ENCODE measurements at places on chromosomes 7 and 10. TPM values are rescaled to one million over a fixed set of nuclear protein-coding genes. Genes with fewer than 3 reads are reported as not detected.

DNA sequence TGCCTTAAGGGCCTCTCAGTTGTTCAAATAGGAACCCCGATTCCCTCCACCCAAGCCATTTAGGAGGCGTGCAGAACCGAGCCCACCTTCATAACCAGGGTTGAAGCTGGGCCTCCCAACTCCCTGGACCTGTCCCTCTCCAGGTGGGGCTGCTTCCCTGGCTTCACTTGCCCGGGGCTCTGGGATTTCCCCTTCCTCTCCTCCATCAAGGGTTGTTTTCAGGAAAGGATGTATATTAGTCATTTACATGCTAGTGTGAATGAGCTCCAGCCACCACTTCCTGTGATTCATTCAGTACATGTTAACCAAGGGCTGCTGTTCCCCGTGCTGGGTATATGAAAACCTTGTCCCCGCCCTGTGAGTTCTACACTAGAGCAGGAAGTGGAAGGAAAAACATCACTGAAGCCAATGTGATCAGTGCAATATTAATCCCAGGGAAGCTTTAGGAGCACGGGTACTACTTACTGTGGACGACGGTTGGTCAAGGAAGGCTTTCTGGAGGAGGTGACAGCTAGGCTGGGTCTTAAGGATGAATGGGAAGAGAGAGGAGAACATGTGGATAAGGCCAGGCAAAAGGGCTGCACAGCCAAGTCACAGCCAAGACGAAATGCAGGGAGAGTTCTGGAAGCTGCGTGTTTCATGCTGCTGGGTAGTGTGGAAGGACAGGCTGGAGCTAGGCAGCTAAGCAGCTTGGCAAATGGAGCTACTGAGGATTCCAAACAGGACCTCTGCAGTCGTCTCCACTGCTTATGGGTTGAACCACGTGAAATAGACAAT, 150.1 kb upstream of the SHH start:
- no peak overlapping the region for H3K4me3 ChIP-seq
- peaks cover 11% of the 10 kb centered on the region for H3K27me3 ChIP-seq
- H3K36me3 ChIP-seq, result peaks cover 1% of the 10 kb centered on the region
- H3K4me1 ChIP-seq, result peaks cover 20% of the 10 kb centered on the region
- DNase-seq, result peak; percentile 15
- peak overlapping the region; percentile 61 for H3K27ac ChIP-seq

GRCh38 chr7:119037941-119038340, 813.4 kb downstream of the ANKRD7 start:
- no peak overlapping the region for H3K4me3 ChIP-seq
- H3K27me3 ChIP-seq, result no peaks in the 10 kb centered on the region
- no peak for DNase-seq
- H3K4me1 ChIP-seq, result no peaks in the 10 kb centered on the region

Gene CYP3A7
- total RNA-seq, result not detected

DNA sequence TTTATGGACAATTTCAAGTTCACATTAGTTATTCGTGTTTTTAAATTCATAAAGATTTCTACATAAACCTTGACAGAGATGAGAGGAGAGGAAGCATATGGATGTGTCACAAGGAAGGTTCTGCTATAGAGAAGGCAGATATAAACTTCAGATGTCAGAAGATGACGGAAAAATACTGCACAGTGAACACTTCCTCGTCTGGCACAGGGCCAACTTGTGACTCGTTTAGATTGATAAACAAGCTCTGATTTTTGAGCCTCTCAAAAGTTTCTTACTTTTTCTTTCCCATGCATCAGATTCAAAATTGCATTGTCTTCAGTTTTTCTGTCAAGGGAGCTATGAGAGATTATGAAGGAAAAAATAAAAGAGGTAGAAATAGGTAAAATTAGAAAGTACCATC, 156.4 kb upstream of the MINDY3 start:
- no peak for DNase-seq
- no peaks in the 10 kb centered on the region for H3K36me3 ChIP-seq
- H3K4me1 ChIP-seq, result no peaks in the 10 kb centered on the region
- H3K27ac ChIP-seq, result no peak overlapping the region

DNA sequence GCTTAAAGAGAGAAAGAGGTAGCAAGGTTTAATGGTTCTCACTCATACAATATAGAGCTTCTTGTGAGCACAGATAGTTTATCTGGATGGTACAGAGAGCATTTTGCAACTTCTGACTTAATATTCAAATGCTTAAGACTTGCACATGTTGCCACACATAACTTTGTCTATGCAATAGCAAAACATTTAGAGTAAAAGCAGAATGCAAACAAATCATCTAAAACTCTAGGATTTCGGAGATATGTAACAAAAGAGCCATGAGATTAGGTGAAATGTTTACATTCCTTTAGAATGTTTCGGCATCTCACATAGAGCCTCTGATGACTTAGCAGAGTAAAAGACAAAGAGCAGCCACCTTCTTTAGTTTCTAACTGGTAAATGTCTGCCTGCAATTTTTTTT, 717.1 kb upstream of the LRRN3 start:
- no peaks in the 10 kb centered on the region for H3K36me3 ChIP-seq
- H3K27ac ChIP-seq, result no peak overlapping the region
- H3K4me3 ChIP-seq, result no peak overlapping the region
- no peaks in the 10 kb centered on the region for H3K4me1 ChIP-seq

GRCh38 chr7:27032839-27033238, 63.0 kb downstream of the HOXA1 start:
- no peak for DNase-seq
- H3K4me3 ChIP-seq, result no peak overlapping the region
- H3K4me1 ChIP-seq, result peaks cover 15% of the 10 kb centered on the region

Gene GSTO2
- 1.1 TPM for total RNA-seq

Data from activated T-helper 1 cell treated with anti-CD3 and anti-CD28 coated beads, Interleukin-12 subunit alpha, Interleukin-12 subunit beta, Interleukin-2, Interleukin-4 antibody, amounts not matched to agents 30 ng/mL and 10 ng/mL and 1 ng/mL, durations not matched to agents 14 hours and 24 hours and 36 hours (primary cell).